Activated T-helper 1 cell treated with Interleukin-2 at 50 U/mL for 16 hours (primary cell): ENCODE measurements at places on chromosomes 2 and 18.

DNA sequence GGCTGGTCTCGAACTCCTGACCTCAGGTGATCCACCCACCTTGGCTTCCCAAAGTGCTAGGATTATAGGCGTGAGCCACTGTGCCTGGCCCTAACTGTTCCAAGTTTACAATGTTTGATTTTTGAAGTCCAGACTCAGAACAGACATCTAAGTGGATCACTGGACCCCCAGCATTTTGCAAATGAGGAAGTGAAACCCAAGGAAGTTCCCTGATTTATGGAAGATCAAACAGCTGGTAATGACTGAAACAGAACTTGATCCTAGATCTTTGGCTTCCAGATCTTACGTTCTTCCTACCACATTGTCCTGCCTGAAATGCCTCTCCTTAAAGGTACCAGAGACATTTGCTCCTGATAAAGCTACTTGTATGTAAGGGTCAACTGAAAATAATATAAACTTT is 58.3 kb upstream of the NCOA1 start:
- no peak for DNase-seq

DNA sequence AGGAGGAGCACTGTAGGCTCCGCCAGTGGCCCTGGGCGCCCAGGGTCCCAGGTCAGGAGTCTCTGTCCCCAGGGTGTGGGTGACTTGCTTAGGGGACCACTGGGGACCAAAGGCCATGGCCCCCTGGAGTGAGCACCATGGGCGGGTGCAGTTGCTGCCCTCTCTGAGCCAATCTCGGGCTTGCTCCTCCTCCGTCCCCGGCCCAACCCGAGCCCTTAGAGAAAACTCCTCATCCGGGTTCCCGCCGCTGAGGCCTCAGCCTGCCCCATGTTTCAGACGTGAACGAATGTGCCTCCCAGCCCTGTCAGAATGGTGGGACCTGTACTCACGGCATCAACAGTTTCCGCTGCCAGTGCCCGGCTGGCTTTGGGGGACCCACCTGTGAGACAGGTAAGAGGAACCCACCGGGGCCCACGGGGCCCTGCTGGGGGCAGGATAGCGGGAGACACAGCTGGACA is 38.6 kb downstream of the SNED1 start:
- peak; percentile 17 for DNase-seq

DNA sequence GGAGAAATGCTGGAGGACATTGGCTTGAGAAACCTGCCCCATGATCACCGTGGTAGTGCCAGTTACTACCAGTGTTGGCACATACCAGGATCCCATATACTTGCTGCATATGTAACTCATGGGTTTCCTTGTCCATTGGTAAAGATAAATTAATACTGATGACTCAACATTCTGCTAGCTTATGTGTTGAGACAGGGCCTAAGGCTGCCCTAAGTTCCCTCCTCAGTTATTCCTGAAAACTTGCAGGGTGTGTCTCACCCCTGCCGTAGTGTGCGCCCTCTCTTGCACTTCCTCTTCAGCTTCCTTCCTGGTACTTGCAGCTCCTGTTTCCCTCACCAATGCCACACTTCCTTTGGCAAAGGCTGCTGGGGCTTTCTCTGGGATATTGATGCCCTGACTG is 4.3 kb upstream of the INO80C start:
- no peak for DNase-seq

GRCh38 chr2:99035920-99036319 is 99.9 kb upstream of the CRACDL start:
- DNase-seq, result no peak

DNA sequence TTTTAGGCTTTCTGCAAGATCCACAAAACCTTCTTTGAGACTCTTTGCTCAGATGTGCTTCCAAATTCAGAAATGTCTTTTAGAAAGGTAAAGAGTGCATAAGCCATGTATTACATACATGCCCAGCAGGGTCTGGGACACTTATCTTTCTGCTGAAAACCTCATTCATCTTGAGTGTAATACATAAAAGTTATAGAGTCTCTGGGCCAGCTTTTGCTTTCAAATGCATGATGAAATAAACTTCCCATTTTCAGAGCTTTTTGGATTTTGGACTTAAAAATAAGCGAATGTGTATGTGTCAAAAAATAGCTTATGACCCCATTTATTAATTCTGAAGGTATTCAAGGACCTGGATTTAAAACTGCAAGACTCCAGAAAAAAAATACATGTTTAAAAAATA is 8.0 kb downstream of the CYRIA start:
- no peak for DNase-seq

- no peak for DNase-seq
Observed at GRCh38 chr2:50178050-50178449, 853.9 kb downstream of the NRXN1 start.

- DNase-seq, result no peak
Observed at GRCh38 chr2:18078216-18078615, 199.7 kb downstream of the KCNS3 start.

DNA sequence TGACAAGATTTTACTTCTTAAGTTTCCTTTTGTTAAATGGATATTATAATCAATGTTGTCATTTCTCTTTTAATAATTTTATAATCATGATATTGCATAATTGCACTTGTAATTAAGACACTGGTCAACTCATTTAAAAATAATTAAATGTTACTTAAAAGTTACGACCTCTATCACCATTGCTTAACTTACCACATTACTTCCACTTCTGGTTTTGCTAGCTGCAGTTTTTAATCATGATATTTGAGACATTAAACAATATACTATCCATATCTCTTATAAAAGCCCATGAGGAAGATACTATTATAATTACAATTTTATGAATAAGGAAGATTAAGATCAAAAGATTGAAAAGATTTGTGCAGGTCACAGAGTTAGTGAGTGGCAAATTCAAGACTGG is 502.0 kb downstream of the RNF144A start:
- DNase-seq, result no peak

- DNase-seq, result no peak
Observed at GRCh38 chr2:193463011-193463410, 1268.3 kb upstream of the TMEFF2 start.

DNA sequence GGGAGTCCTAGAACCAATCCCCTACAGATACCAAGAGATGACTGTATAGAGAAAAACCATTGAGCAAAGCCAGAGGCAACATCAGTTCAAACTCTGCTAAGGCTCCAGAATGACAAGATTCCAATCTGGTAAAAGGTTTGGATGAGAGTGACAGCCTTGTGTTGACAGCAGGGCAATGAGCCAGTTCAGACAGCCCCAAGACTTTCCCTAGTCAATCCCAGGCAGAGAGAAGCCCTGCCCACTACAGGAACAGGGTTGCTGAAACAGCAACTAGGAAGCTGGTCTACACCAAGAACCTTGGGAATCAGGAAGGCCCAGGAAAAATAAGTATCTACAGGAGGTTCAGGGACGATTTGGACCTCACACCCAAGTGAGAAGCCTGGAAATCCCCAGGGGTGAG is 3.3 kb downstream of the PSTPIP2 start:
- no peak for DNase-seq

- no peak for DNase-seq
Observed at GRCh38 chr2:157052685-157053224, 204.8 kb upstream of the GALNT5 start.

- no peak for DNase-seq
Observed at GRCh38 chr2:33013684-33014110, 66.9 kb downstream of the LTBP1 start.

GRCh38 chr2:26733413-26733812 is 30.7 kb upstream of the SLC35F6 start:
- no peak for DNase-seq

- DNase-seq, result no peak
Observed at GRCh38 chr2:179981085-179981484, 26.0 kb downstream of the CWC22 start.

DNA sequence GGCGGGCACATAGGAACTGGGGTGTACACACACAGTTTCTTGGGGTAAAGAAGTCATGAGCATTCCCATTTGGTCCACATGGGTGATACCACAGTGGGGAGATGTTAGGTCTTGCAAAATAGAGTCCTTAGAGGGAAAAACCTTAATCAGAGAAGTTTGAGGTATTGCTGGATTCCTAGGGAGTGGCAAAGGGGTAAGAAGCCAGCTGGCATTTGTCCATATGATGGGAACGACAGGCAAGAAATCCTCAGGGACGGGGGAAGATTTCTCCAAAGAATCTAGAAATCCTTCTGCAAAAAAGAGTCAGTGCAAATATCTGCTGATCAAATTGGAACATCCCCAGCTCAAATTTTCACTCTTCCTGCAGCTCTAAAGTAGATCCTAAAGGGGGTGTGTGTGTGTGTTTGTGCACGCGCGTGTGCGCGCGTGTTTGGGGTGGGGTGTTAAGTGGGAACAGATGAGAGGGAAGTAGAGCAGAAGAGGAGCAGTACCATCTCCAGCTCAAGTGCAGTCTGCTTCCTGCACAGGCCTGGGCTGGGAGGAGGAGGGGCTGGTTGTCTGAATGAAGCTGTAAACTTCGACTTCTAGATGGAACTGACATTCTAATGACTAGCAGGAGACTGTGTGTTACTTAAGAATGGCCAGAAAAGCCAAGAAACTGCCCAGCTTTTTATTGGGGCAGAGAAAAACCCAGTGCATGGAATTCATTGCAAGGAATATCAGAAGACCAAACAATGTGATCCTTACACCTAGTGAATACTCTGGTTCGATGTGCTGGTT is 168.0 kb downstream of the SPP2 start:
- DNase-seq, result no peak

DNA sequence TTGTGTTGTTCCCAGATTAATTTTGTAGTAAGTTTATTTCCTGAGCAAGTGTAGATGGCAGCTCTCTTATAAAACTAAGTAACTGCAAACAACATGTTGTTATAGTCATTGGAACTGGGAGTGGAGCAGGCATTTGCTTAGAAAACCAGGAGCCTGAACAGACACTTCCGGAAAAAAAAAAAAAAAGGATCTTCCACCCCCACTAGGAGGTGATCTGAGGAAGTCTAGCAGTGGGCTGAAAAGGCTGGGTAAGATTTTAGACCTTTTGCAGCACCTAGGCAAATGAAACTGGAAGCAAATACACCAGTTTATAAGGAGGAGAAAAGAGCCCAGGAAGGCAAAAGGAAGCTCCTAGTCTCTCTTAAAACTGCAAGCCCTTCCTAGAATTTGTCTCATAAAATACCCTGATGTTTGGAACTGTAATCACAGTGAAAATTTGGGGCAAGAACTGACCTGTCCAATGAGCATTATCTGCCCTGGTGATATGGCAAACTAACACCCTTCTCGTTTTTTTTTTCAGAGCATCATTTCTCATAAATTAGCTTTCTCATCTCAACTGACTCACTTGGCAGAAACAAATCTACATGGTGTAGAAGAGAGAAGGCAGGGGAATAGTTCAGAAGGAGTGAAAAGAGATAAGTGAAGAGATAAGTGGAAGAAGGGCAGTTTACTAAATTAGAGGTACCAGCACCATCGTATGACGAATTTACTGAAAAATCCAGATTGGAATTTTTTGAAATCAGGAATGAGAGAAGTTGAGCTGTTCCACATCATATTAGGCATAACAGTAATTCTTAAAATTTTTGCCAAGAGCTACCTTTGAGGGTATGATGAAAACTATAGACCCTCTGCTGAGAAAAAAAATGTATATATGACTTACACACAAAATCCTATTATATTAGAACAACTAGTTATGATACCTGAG is 4.2 kb upstream of the CCNYL1 start:
- DNase-seq, result no peak

DNA sequence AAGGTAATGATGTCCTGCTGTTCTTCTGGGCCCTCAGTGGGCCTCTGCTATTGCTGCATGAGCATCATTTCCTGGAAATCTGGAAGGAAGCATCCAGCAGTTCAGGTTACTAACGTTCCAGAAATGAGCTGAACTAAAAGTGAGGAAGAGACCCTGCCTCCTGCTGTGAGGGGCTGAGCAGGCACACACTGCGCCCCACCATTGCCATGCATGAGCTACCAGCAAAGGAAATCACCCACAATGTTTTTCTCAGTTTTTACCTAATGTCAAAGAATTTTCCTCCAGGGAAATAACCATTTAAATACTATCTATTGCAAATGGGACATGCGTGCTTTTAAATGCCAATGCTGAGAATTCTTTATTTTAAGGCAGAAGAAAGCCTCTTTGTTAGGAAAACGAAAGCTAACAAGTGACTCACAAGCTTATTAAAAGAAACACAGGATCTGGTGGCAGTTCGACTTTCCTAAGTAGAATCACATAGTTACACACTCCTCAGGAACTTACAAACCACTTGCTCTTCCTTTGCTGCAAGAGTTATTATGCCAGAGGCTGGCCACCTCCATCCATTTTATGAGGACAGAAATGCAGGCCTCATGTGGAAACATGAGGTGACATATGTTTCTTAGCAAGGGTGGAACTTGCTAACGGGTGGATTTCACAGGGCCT is 152.6 kb upstream of the TTC39C start:
- DNase-seq, result no peak

DNA sequence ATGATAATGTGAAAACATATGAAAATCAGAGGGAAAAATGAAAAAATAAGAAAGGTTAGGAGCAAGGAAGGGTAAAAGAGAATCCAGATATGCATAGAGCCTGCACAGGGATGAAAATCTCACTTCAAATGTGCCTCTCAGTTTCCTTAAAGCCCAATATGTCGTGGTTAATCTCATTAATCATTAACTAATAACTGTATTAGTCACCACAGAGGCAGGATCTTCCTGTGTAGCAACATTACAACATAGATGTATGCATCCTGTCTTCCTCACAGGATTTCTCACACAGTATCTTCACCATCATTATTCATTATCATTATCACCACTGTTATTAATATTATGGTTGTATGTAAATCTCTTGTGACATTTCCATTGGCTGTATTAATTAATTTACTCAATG is 361.2 kb upstream of the SOX11 start:
- DNase-seq, result no peak

DNA sequence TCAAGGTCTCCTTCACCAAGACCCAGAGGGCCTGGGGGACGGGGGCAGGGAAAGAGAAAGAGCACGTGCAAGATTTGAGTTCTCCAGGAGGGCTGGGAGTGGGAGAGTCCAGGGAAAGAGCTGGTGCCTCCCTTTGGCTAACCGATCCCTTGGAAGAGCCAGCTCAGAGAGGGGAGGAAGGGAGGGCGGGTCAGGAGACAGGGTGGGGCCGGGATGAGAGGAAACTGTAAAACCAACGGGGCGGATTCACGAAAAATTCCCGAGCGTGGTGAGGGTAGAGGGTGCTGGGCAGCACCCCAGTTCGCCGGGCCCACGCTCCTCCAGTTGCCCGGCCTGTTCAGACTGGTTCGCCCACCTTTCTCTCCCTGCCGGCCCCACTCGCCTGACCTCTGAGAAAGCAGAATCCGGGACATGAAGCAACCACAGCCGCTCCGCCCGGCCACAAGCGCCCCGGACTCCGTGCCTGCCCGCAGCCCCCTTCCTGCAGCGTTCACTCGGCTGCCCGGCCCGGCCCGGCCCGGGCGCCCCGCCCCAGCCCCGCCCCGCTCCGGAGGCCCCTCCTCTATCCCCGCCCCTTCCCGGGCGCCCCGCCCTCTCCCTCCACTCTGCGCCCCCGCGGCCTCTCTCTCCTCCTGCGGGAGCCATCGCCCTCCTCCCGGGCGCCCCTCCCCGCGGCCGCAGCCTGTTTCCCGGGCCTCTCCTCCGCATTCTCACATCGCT is 230.9 kb upstream of the SMAD2 start:
- peak; percentile 50 for DNase-seq
